ENCODE measurements at places on chromosomes 6 and 20.

- no peak for DNase-seq
These were observed 292.6 kb upstream of the SPTLC3 start for GRCh38 chr20:12715991-12716680.

- no peak for DNase-seq
These were observed 2.6 kb upstream of the RPS6KA2 start for GRCh38 chr6:166629628-166630027.

GRCh38 chr20:51382111-51382985 lies 160.2 kb downstream of the NFATC2 start:
- no peak for DNase-seq

- no peak for DNase-seq
These were observed 180.5 kb downstream of the SLC16A10 start for GRCh38 chr6:111267764-111268333.

DNA sequence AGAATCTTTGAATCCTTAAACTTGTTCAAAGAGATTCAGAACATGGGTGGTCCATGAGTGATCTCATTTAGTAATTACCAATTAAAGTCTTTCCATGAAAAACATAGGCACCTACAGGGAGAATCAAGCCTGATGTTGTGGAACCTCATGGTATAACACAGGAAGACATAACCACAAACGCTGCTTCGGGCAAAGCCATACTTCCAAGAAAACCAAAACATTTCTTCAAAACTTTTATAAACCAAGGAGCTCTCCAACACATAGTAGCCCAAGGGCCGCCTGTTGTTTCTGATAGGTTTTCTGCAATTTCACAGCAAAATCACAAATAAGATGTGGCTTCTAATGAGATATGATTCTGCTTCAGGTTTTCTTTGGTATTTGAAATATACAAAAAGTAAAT lies 2.5 kb downstream of the CHD6 start:
- DNase-seq, result no peak

GRCh38 chr20:58890518-58891085 lies 38.1 kb downstream of the GNAS start:
- peak; percentile 90 for DNase-seq

Measured in skin of body (tissue), 3 donors.